ENCODE measurements at places on chromosomes 3 and 15.

DNA sequence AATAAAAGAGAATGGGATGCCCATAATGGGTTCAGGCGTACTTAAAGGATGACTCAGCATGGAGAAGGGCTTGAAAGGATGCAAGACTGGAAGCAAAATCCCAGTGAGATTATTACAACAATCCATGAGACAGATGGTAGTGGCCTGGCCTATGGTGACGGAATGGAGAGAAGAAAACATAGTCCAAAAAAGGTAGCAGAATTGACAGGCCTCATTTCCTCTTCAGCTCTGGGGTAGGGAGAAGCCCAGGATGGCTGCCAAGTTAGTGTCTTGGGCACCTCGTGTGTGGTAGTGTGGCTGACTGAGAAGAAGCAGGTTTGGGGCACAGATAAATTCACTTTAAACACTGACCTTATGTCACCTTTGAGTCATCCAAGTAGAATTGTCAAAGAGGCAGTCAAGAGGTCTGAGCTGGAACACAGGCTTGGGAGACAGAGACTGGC, 18.1 kb downstream of the MB21D2 start:
- no peak for DNase-seq

- DNase-seq, result no peak
Observed at GRCh38 chr15:29071232-29071881, 185.6 kb downstream of the APBA2 start.

DNA sequence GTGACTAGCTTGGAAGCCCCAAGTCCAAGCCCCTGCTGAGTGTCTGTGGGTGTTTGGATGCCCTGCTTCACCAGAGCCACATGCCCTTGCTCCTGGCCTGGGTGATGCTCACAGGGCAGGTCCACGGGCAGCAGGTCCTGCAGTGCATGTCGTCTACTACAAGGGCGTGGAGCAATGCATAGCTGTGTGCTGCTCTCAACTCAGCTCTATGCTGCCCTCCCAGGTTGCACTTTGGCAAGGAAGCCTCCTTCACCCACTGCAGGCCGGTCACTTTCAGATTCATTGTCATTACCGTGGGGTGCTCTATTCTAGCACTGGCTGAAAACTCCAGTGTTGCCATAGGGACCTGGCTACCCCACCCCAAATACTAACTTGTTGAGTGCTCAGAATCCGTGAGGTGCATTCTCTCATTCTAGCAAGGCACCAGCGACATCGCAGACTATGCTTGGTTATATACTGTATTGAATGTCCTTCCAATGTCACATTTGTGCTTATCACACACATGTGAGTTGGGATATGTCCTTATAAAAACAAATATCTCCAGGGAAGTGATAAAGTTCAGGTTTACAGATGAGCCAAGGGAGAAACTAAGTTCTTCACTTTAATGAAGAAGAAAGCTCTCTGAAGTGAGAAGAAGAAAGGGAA, 51.8 kb downstream of the GRAMD1C start:
- DNase-seq, result no peak

DNA sequence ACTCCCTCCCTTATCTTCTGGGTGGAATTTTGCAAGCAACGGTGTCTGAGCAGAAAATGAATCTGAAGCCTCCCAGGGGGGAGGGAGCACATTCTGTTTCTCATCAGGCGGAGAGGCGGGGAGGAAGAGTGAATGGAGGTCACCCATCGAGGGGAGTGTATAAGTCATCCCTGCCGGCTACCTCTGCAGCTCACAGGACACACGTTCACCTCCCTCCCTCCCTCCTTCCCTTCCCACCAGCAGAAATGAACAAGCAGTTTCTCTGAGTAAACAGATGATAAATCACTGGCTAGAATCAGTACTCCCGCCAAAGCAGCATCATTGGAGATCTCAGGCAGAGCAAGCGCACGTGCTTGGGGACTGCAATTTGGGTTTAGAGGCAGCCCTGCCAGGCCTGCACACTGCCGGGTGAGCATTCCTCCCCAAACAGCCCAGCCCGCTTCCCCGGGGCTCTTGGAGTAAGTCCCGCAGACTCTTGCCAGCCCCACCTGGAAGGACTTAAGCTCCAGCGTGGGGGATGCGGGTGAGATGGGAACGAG, 38.3 kb downstream of the CPN2 start:
- DNase-seq, result no peak

GRCh38 chr15:48006031-48006511, 114.7 kb upstream of the SLC24A5 start:
- no peak for DNase-seq

DNA sequence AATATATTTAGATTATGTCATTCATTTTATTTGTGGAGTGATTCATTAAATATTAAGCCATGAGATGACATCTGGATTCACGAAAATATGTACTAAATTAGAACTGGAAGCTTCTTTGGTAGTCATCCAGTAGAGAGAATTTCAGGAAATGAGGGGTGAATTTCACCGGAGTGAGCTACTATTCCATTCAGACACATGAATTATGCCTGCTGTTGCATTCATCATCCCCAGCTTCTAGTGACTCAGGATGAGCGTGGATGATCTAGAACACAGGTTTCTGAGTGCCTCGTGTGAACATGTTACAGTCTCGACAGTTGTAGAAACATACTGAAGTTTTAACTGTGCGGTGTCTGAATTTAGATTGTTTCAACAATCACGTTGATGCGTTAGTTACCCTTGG, 42.9 kb upstream of the GABRG3 start:
- DNase-seq, result no peak

- DNase-seq, result no peak
Observed at GRCh38 chr3:61080737-61081445, 170.4 kb downstream of the FHIT start.

GRCh38 chr3:177921153-177921552, 615.1 kb upstream of the KCNMB2 start:
- DNase-seq, result no peak

- DNase-seq, result no peak
Observed at GRCh38 chr15:99176757-99177156, 71.9 kb downstream of the SYNM start.

GRCh38 chr3:82636177-82636576, 874.7 kb upstream of the GBE1 start:
- DNase-seq, result no peak

DNA sequence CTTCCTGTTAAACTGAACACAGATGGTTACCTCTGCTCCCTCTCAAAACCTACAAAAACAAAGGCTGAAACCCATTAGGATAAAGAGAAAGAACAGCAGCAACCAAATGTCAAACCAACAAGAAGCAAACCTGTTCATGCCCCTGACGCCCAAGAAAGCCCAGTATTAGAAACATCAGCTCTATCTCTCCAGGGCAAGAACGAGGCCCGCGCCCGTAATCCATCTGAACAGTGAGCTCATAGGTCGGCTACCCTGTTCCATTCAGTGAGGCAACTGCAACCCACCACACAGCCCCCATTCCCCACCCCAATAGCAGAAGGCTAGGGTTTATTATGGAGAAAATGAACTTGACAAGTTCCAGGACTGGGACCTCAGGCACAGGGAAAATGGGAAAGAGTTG, 10.0 kb downstream of the LSG1 start:
- no peak for DNase-seq

DNA sequence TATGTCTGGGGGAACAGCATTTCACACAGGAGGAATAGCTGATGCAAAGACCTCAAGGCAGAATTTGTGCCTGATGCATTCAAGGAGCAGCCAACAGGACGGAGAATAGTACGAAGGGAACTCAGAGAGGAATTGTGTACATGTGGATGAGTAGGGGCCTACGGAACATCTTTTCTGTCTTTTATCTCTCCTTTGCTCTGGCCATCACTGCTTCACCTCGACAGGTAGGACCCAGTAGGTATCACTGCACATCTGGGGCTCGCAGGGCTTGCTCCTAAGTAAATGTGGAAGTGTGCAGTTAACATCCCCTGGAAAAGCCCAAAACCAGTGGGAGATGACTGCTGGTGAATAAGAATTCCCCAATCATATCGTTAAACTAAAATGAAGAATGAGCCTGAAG, 56.4 kb upstream of the POU1F1 start:
- DNase-seq, result no peak

GRCh38 chr3:29280404-29281093, at the start of gene RBMS3:
TSS of gene RBMS3 (plus strand) at chr3:29281071.
- no peak for DNase-seq

DNA sequence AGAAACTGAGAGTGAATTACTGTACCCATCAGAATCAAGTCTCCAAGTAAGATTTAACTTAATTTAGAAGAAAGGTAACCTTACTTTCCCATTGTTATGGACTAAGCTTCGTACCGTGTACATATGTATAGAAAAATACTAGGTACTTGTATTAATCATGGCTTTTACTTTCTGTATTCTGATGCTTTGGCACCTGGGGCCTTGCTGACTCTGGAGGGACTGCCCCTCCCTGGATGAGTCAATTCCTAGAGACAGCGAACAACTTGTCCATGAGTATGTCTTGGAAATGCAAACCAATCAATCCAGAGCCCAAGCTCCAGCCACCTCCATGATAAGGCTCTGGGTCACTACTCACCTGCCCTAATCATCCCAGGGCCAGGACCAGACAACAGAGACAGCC, 50.0 kb upstream of the DGKG start:
- DNase-seq, result no peak

GRCh38 chr3:124747111-124747981, 17.1 kb downstream of the UMPS start:
- DNase-seq, result peak; percentile 42

DNA sequence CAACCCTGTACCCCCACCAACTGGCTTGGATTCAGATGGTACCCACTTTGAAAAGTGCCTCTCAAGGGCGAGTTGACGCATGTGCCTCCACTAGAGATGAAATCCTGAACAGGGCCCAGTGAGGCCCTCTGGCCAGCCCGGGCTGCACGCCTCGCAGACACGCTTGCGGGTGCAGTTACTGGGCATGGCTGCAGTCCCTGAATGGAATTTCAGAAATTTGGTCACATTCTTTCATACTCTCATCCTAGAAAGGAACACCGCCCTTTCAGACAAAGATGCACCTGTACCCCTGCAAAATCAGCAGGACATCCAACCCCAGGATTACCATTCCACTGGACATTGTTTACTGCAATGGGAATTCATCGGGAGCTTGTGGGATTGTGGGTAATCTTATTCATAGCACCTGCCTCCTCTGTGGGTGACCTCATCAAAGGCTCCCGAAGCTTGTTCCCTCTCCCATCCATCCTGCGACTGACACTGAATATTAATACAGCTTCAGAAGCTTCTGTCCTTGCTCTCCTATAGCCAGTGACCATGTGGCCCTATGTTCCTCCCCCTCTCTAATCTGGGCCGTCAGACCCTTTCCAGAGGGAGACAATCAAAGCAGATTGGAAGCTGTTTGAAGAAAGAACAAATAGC, 42.5 kb upstream of the TPM1 start:
- no peak for DNase-seq

- DNase-seq, result no peak
Observed at GRCh38 chr3:47525617-47526016, 12.1 kb upstream of the ELP6 start.

GRCh38 chr3:172144601-172145000, 105.2 kb downstream of the FNDC3B start:
- DNase-seq, result no peak

All from activated CD8-positive, alpha-beta memory T cell treated with anti-CD3 and anti-CD28 coated beads for 24 hours (primary cell).